Colonic mucosa (tissue), 4 donors: ENCODE measurements at places on chromosomes 11 and 22. TPM values are rescaled to one million over a fixed set of nuclear protein-coding genes. Genes with fewer than 3 reads are reported as not detected.

NDUFV1 gene
- total RNA-seq: 361 TPM

SERPING1 gene
- 57.5 TPM for total RNA-seq

SYT7 gene
- total RNA-seq: 8.5 TPM

CEND1 gene
- total RNA-seq: 0.40 TPM

OR4A16 gene
- total RNA-seq: not detected

PLEKHB1 gene
- total RNA-seq: 12.3 TPM

HEPACAM gene
- total RNA-seq: 0.08 TPM

PGA5 gene
- not detected for total RNA-seq

CCDC15 gene
- 1.2 TPM for total RNA-seq

MAPK11 gene
- total RNA-seq: 1.9 TPM

PELI3 gene
- total RNA-seq: 3.9 TPM

SAA2 gene
- total RNA-seq: 14.2 TPM

BDNF gene
- total RNA-seq: 0.10 TPM
